ENCODE measurements at places on chromosomes 5 and 9.

GRCh38 chr5:56686337-56687195 lies 128.8 kb upstream of the MAP3K1 start:
- no peak for DNase-seq

DNA sequence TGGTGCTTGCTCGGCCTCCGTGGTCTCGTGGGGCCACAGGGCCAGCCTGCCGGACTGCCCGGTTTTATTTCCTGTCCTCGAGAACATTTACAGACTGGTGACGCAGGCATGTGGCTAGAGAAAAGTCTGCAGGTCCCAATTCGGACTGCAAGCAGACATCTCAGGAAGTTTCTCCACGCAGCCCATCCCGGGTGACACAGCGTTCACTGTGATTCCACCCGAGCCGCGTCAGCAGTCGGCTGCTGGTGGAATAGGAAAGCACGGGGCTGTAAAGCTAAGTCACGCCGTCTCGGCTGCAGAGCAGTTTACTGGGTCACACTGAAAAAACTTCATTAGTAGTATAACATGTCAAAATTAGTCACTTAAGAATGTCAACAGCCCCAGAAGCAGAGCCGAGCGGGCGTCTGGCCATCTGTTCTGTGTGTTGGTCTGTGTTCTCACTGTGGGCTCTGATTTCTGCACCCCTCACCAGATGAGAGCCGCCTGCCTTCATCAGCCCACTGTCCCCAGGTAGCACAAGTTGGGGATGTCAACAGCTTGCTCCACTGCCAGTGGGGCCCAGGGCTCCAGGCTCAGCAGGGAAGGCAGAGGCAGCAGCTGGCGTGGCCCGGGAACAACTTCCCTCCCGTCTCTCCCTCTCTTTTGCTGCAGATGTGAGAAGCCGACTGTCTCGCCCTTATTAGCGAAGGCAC lies 363.7 kb downstream of the IRX2 start:
- no peak for DNase-seq

- no peak for DNase-seq
Measured at GRCh38 chr9:107613321-107613720, 123.8 kb upstream of the KLF4 start.

DNA sequence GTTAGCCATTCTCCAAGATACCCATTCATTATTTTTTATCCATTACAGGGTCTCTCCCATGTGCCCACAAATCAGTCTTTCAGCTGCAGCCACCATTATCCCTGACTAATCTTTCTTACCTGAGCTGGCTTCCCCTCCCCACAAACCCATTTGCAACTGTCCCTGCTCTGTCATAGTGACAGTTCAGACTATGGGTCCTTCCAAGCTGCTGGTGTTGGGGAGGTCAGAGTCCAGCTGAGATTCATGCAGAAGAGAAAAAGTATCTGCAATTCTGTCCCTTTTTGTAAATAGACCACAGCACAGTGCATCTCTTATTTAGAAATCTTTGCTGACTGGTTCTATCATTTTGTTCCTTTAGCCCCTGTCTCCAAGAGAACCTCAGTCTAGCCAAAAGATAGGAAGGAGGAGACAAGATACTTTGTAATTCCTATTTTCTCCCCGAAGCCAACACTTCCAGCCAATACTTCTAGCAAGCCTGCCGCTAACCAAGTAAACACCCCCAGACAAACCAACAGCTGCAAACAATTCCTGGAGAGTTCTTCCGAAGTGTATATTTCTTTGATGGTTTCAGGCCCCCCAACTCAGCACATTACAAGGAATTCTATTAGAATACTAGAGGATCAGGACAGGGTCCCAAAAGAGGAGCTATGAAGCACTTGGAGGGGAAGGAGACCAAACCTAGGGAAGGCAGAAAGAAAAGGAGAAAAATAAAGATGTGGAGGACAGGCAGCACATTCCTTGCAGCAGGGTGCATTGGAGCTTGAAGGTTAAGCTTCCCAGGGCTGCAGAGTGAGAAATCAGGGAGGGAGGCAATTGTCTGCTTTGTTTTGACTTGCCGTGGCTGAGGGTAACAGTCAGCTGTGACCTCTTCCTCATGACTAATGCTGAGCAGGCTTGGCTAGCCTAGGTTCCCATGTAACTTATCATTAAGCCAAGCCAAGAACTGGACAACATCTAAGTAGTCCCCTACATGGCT lies 148.5 kb downstream of the SGCD start:
- no peak for DNase-seq

DNA sequence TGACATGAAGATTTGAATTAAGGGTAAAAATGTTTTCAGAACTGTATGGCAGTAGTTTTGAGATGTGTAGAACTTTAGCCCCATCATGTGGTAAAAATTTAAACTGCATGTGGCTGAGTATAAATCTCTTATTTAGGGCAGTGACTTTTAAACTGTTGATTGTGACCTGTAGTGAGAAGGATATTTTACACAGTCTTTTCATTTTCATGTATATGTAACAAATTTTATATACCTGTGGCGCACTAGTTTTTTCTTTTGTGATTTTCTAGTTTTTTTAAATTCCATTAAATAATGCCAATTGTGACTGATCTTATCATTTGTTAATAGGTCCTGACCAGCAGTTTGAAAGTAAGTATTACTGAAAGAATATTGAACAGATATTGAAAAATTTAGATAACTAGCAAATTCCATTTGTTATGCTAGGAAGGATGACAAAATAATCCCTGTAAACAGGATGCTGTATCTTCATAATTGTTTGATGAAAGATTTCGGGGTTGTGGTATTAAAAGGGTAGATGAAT lies 47.2 kb downstream of the GPBP1 start:
- DNase-seq: peak; percentile 34
